Omental fat pad (tissue), 4 donors: ENCODE measurements at places on chromosomes 6 and 20.

DNA sequence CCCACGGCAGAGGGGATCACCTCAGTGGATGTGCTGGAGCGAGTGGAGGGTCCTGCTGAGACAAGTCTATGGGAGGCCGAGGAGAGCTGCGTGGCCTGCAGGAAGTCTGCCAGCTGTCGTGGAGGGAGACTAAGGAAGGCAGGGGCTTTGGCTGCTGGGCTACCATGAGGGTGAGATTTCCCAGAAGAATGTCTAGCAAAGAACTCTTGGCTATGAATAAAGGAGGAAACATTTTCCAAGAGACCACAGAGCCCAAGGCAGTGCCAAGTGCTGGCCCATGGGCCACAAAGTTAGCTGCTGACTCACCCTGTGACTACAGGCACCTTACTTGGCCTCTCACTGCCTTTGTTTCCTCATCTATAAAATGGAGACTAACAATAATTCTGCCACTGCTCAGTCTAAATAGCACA, 73.4 kb downstream of the PRDM1 start:
- no peak for DNase-seq

DNA sequence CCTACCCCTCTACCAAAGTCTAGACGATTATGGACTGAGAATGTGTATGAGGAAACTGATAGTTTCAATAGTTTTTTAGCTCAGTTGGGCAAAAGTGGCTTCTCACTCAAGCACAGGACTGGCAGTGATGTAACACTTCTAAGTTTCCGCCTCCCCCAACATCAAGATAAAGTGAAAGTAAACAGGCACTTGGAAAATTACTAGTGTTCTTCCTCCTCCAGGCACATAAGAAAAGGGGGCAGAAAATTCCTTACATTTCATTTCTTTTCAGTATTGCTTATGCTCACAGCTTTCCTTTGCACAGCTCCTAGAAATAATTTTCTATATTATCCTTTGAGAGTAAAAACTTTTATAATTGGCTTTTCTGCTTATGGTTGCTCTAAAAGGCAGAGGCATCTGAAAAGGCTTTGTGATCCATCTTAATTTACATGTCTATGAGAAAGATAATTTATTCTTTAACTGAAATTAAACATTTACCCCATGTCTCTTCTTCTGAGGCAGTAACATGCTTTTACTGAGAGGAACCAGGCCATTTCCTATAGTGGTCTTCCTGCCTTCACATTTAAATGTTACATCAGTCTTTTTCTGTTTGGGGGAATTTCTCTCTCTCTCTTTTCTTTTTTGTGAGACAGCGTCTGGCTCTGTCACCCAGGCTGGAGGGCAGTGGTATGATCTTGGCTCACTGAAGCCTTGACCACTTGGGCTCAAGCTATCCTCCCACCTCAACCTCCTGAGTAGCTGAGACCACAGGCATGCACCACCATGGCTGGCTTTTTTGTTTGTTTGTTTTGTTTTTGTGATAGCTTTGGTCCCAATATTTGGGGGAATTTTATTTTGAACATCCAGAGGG, 65.0 kb upstream of the EEF1A1 start:
- no peak for DNase-seq

DNA sequence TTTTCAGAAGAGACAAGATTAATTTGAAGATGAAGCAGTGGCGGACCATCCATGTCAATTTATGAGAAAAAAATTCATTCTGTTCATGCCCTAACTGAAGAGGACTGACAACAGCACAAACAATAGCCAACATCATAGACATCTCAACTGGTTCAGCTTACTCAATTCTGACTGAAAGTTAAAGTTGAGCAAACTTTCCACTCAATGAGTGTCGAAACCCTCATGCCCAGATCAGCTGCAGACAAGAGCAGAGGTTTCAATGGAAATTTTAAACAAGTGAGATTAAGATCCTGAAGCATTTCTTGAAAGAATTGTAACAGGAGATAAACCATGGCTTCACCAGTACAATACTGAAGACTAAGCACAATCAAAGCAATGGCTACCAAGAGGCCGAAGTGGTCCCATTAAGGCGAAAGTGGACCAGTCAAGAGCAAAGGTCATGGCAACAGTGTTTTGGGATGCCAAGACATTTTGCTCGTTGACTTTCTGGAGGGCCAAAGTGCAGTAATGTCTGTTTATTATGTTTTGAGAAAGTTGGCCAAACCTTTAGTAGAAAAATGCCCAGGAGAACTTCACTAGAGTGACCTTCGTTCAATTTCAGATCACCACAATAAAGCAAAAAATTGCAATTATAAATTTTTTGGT, 6.1 kb upstream of the SFT2D1 start:
- DNase-seq: no peak

- no peak for DNase-seq
These were observed 21.7 kb downstream of the YTHDF1 start for GRCh38 chr20:63194007-63194796.

GRCh38 chr6:134407791-134408190, 89.9 kb upstream of the SGK1 start:
- no peak for DNase-seq

DNA sequence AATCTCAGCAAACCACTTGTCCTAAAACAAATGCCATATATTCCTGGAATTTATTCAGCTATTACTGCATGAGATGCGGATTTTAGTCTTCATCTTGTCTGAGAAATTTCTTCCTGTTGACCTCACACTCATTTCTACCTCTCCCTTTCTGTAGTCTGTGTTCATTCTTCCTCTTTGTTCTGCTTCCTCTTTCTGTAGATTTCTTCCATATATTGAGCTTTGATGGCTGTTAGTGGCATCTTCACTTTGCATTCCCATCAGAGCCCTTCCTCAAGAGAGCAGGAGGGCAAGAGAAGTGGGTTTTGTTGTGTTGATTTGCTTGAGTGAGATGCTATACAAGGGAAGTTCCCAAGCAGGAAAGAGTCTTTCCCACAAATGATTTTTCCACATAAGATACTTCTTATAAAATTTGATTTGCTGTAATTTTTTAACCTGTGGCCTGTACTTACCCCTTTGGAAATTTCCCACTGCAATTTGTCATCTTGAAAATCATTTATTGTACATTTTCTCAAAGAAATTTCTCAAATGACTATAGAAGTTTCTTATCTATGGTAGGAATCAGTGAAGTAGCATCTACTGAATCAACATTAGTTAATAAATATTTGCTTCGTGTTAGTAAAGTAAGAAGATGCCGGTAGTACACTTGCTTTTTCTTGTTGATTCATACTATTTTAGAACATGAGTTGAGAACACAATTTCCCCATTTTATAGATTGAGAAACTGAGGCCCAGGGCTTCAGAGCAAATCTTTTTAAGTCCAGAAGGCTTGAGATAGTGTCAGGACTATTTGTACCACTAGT, 43.8 kb downstream of the MAP3K4 start:
- DNase-seq: no peak

GRCh38 chr6:20770773-20771172, 236.5 kb downstream of the CDKAL1 start:
- no peak for DNase-seq
